ENCODE measurements at places on chromosomes 4 and X. TPM values are rescaled to one million over a fixed set of nuclear protein-coding genes. Genes with fewer than 3 reads are reported as not detected.

GRCh38 chrX:17081511-17081910 lies 135.1 kb downstream of the REPS2 start:
- DNase-seq: no peak

CPZ gene
- 36.4 TPM for total RNA-seq

GRCh38 chr4:34619531-34620162 lies 1624.7 kb downstream of the ARAP2 start:
- no peak for DNase-seq

- no peak for DNase-seq
Observed at GRCh38 chr4:26584725-26585124, 841 bp downstream of the TBC1D19 start.

ASMT gene
- total RNA-seq: 1.4 TPM

DNA sequence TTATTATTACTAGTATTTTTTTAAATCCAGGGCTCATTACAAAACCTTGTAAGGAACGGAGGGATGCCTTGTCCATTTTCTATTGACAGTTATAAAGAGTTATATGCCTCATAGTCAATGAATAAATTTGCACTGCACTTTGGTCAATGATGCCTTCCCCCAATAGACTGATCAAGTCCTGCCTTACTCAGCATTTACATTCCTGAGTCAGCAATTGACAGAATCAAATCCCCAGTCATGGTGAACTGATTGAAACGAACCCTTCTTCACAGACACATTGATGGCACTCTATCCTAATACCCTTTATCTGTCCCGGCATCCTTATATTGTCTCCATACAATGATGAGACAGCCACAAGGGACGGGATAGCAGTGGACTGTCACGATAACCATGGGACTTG lies 213.2 kb downstream of the NLGN4X start:
- no peak for DNase-seq

DNA sequence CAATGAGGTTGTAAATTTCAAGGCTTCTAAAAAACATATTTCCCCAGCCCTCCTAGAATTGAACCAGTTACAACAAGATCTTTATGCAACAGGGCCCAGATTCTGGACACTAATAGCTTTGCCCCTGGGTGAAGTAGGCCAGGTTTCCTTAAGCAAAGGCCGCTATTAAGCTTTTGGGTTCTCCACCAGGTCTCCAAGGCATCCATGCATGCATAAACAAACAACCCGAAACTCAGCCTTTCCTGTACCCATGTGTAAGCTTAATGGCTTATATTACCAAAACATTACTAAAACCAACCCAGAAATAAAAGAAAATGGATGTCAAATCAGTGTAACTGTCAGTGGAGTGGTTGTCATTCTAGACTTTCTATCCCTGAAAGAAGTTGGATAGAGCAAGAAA lies 137.1 kb downstream of the ARHGAP6 start:
- no peak for DNase-seq

OTC gene
- not detected for total RNA-seq

CENPE gene
- total RNA-seq: 34.4 TPM

GPM6B gene
- 73.9 TPM for total RNA-seq

CLDN2 gene
- total RNA-seq: not detected

TMEM184C gene
- 45.5 TPM for total RNA-seq

DNA sequence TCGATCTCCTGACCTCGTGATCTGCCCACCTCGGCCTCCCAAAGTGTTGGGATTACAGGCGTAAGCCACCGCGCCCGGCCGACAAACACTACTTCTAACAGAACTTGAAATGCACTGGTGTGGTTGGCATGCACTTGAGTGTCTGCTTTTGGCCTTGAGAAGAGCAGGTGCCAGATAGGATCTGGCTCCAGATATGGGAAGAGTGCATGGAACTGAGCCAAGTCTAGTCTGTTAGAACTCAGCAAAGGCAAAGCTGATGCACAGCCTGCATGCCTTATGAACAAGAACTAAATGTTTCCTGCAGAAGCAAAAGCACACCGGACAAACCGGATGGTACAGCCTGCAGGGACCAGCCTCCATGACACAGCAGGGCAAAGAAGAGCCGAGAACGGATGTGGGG lies 35.1 kb upstream of the TBL1X start:
- DNase-seq: no peak

DCX gene
- 2.0 TPM for total RNA-seq

LANCL3 gene
- 0.48 TPM for total RNA-seq

PLP1 gene
- 88.3 TPM for total RNA-seq

DNA sequence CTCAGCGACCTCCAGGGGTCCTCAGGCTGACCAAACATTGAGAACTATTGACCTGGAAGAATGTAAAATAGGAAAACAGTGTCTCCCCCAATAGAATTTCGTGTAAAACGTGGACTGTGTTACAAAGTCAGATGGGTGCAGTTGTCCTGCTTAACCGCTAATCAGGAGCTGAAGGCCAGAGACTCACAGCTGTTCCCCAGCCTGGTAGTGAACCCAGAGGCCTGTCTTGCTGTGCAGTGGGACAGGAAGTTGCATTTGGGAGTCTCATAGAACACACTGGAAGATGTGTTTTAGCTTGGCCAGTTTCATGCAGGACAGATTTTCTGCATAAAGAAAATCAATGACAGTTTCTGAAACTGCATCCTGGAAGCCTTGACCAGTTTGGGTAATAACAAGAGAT lies 151.5 kb downstream of the PTTG2 start:
- no peak for DNase-seq

GRCh38 chrX:150731795-150732194 lies 38.6 kb downstream of the MTMR1 start:
- no peak for DNase-seq

GABRA4 gene
- total RNA-seq: not detected

SORBS2 gene
- 8.8 TPM for total RNA-seq

DNA sequence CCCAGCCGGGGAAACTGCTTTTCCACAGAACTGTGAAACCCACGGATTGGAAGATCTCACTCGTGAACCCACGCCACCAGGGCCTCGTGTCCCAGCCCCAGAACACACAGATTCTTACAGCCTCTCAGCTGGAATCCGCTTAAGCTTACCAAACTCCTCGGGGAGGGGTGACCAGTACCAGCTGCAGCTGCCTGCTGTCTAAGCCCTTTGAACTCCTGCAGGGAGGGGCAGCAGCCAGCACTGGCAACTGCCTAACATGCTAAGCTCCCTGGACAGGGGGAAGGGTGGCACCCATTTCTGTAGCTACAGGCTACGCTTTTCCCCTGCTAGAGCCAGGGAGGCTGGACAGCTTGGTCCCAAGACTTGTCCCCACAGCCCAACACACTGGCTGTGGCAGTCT lies 38.4 kb downstream of the TBL1X start:
- no peak for DNase-seq

TMPRSS11B gene
- not detected for total RNA-seq

USP51 gene
- total RNA-seq: 6.2 TPM

DNA sequence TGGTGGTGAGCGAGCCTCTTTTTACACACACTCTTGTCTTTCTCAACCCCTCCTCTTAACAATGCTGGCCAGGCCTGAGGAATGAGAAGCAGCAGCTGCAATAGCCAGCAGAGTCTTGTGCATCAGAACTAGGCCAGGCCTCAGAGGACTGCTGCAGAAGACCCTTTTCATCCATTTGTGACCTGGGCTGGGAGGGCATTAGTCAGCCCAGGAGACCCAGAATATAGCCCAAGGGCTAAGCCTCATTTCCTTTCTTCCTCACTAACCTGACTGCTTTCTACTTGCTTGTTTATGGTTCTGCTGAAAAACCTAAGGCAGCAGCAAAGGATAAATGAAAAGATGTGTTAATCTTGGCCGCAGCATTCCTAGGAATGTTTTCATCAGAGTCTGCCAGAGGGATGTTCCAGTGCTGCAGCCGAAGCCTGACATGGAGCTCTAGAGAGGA lies 254.7 kb upstream of the AR start:
- DNase-seq: no peak

DNA sequence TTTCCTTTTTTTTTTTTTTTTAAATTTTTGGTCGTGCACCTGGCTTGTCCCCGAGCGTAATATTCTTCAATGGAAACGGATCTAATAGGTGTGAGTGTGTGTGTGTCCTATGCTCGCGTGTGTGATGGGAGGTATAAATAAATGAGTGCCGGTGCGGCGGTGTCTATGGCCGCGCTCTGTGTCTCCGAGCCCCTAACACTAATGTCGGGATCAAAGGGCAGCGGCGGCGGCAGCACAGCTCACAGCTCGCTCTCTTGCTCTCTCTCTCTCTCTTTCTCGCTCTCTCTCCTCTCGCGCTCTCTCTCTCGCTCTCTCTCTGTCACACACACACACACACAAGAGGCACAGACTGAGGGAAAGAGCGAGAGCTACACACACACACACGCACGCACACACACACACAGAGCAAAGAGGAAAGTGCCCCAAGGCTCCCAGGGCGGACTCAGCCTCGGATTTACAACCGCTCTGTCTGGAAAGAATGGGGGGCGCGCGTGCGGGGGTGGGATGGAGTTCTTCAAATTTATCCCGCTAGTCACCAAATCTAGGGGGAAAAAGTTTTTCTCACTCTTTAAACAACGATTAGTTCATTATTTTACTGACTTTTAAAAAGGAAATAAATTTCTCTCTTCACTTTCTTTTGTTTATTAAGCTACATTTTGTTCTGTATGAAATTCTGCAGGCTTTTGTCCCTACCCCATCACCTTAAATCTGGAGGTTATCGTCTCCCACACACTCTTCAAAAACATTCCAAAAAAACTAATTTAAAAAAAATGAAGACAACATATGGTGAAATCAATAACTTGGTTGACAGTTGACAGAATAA lies at the start of gene ZNF827:
ZNF827 (minus strand) TSS at position 206 of the 823 bp plus-strand sequence. CDS start 416 bp downstream, outside the sequence.
- peak; percentile 66 for DNase-seq

HSFX1 gene
- 0.50 TPM for total RNA-seq

DNA sequence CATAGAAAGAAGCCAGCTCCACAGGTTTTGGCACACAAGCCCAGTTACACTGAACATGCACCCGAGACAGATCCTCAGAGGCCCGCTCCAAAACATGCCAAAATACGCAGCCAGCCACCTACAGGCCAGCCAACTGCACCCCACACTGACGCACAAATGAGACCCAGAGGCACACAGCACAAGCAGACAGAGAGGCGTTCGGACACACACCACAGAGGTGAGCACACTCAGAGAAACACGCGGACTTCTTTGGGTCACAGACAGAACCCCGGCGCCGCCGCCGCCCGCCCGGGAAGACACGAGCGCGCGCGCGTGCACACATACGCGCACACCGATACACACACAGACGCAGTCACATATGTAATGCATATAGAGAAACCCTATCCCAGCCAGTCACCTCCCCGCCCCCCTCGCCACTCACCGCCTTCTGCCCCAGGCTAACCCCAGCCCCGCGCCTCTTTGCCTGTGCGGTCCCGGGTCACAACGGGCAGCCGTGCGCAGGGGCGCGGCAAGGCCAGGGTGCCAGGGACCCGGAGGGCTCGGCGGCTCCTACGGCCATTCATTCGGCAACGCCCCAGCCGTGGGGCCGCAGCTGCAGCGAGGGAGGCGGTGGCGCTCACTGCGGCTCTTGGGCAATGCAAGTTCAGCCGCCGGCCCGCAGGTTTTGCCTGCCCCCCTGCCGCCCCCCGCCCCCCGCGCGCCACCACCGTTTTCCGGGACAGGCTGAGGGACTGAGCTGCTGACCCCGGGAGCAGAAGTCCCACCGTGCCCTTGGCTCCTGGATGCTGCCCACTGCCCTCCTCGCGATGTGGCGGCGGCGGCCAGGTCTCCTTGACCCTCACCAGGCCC lies 553 bp downstream of the SEPTIN6 start:
- DNase-seq: peak; percentile 34

- DNase-seq: no peak
Observed at GRCh38 chrX:118058924-118059323, 57.7 kb downstream of the KLHL13 start.

GRCh38 chrX:145190801-145191389 lies 56.4 kb upstream of the SPANXN1 start:
- DNase-seq: no peak

SERTM2 gene
- total RNA-seq: 0.22 TPM

GRCh38 chr4:85910985-85911384 lies 436.0 kb downstream of the ARHGAP24 start:
- DNase-seq: no peak

ARHGAP36 gene
- 0.37 TPM for total RNA-seq

GRCh38 chr4:4277531-4277930 lies 12.4 kb downstream of the LYAR start:
- no peak for DNase-seq

All from H9 (cell line).